ENCODE measurements at places on chromosomes 13 and 19. TPM values are rescaled to one million over a fixed set of nuclear protein-coding genes. Genes with fewer than 3 reads are reported as not detected.

TSC22D1 gene
- 219 TPM for total RNA-seq

PLEKHJ1 gene
- total RNA-seq, result 60.4 TPM

PTGIR gene
- total RNA-seq, result 0.32 TPM

SHC2 gene
- 2.1 TPM for total RNA-seq

NXNL1 gene
- total RNA-seq, result not detected

ZNF429 gene
- total RNA-seq, result 5.9 TPM

SHISA7 gene
- 0.03 TPM for total RNA-seq

ZNF600 gene
- 3.9 TPM for total RNA-seq

FPR2 gene
- 0.03 TPM for total RNA-seq

CILP2 gene
- 2.0 TPM for total RNA-seq

HNRNPM gene
- total RNA-seq, result 173 TPM

EFNB2 gene
- total RNA-seq, result 13.7 TPM

LILRA1 gene
- total RNA-seq, result not detected

OLFM2 gene
- total RNA-seq, result 0.53 TPM

ACP7 gene
- not detected for total RNA-seq

ZNF737 gene
- 3.2 TPM for total RNA-seq

SLC25A41 gene
- not detected for total RNA-seq

IGSF23 gene
- total RNA-seq, result not detected

POU2F2 gene
- total RNA-seq, result 1.2 TPM

NAT14 gene
- total RNA-seq, result 45.6 TPM

CGB5 gene
- total RNA-seq, result not detected

MCEMP1 gene
- total RNA-seq, result 0.27 TPM

RCBTB2 gene
- total RNA-seq, result 1.2 TPM

CYP2A7 gene
- not detected for total RNA-seq

ZNF888 gene
- total RNA-seq, result 2.7 TPM

DACH1 gene
- total RNA-seq, result 0.49 TPM

A1BG gene
- 31.9 TPM for total RNA-seq

CEACAM4 gene
- total RNA-seq, result not detected

NACC1 gene
- 104 TPM for total RNA-seq

USHBP1 gene
- total RNA-seq, result not detected

ZNF709 gene
- total RNA-seq, result 0.98 TPM

CERS4 gene
- 9.8 TPM for total RNA-seq

CCDC194 gene
- total RNA-seq, result not detected
